Activated T-cell treated with anti-CD3 and anti-CD28 coated beads for 24 hours (primary cell): ENCODE measurements at places on chromosomes 7 and 10.

GRCh38 chr7:727806-728460, 852 bp upstream of the PRKAR1B start:
- DNase-seq = no peak

GRCh38 chr7:134255814-134256213, 60.9 kb downstream of the SLC35B4 start:
- DNase-seq = no peak

DNA sequence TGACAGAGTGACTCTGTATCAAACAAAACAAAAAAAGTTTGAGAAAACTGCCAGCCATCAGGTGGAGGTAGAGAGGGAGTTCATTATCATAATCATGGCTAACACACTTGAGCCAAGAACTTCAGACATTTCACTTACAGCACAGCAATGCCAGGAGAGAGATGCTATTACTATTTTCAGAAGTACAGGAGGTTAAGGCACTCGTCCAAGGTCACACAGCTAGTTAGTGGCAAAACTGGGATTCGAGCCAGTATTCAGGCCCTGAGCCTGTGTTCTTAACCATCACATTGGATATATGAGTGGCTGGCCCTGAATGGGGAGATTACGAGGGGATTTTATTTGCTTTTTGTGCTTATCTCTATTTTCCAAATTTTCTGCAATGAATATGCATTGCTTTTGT, 24.8 kb upstream of the UNC5B start:
- no peak for DNase-seq

- no peak for DNase-seq
Measured at GRCh38 chr7:99459087-99459486, 6.9 kb downstream of the ATP5MF start.
